M059J (cell line): ENCODE measurements at places on chromosomes 1 and 21. TPM values are rescaled to one million over a fixed set of nuclear protein-coding genes. Genes with fewer than 3 reads are reported as not detected.
A peak's percentile ranks its signal among the peaks of the same experiment; 100 is the strongest.

EDN2 gene
- not detected in 2 replicates for total RNA-seq

- peak; percentile 73 for DNase-seq
Observed at GRCh38 chr21:36422279-36423098, 37.3 kb downstream of the CHAF1B start.

DNA sequence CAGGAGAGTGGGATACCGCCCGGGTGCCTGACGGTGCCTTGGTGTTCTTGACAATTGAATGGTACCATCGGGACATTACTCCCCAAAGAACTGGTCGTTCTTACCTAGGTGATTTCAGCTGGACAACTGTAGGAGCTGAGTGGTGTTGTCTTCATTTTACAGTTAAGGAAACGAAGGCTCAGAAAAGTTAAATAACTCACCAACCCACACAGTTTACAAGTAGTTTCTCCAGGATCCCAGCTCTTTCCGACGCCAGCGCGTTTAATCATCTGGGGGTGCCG lies 1.6 kb downstream of the PIK3CD start:
- DNase-seq = no peak

LEPR gene
- 7.8 and 8.6 TPM in 2 replicates for total RNA-seq

- no peak for DNase-seq
Observed at GRCh38 chr1:190095596-190095995, 382.1 kb downstream of the BRINP3 start.

DPYD gene
- 37.9 and 51.8 TPM in 2 replicates for total RNA-seq

GRCh38 chr1:227732586-227733308 lies 2.4 kb downstream of the JMJD4 start:
- DNase-seq = no peak

HMCN1 gene
- 1.6 and 2.1 TPM in 2 replicates for total RNA-seq

OR2T4 gene
- total RNA-seq = not detected in 2 replicates

- DNase-seq = no peak
Observed at GRCh38 chr1:59605184-59605583, 209.6 kb upstream of the HOOK1 start.

ADAM30 gene
- total RNA-seq = not detected in 2 replicates

DNA sequence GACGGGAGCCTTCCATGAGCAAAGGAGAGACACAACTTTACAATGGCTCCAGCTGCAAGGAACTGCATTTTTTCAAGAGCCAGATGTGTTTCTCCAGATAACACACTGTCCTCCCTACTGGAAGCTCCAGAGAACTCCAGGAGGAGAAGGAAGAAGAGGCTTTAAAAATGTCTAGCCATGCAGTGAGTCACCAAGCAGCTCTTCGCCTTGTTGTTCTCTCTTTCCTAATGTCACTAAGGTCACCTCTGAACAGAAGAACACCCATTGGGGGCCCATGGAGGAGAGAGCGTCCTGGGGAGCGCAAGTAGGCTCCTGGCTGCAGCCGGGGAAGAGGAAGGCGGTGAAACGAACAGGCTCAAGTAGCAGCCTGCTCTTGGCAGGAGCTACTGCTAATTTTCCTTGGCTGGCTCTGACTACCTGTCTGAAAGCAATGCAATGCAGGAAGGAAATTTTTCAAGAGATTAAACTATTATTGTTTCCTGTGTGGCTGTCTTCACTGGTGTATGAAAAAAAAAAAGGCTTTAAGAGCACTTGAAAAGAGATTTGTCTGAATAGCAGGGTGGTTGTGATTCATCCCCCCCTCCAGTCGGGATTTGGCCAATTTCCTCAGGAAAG lies 321.9 kb downstream of the SETD4 start:
- peak; percentile 82 for DNase-seq

GRCh38 chr1:9269078-9269501 lies 23.6 kb upstream of the SPSB1 start:
- no peak for DNase-seq

GRCh38 chr1:115086176-115086830 lies 3.0 kb downstream of the TSPAN2 start:
- no peak for DNase-seq

MSH4 gene
- not detected in 2 replicates for total RNA-seq

GRCh38 chr1:17919525-17920439 lies 164.6 kb downstream of the ACTL8 start:
- DNase-seq = peak; percentile 47

DNA sequence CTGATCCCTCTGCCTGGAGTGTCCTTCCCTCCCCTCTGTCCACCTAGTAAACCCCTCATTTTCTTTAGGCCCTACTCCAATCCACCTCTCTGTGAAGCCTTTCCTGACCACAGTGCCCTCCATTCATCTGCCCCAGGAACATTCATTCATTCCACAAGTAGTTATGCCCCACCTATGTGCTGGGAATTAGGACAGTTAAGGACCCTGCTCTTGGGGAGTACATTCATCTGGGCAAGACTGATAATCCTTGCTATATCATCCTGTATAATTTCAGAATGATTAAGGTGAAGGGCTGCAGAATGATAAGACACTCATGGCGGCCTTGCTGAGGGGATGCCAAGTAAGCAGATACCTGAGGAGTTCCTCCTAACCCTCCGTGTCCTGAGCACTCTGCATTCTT lies 10.3 kb upstream of the FAM20B start:
- DNase-seq = no peak

DNA sequence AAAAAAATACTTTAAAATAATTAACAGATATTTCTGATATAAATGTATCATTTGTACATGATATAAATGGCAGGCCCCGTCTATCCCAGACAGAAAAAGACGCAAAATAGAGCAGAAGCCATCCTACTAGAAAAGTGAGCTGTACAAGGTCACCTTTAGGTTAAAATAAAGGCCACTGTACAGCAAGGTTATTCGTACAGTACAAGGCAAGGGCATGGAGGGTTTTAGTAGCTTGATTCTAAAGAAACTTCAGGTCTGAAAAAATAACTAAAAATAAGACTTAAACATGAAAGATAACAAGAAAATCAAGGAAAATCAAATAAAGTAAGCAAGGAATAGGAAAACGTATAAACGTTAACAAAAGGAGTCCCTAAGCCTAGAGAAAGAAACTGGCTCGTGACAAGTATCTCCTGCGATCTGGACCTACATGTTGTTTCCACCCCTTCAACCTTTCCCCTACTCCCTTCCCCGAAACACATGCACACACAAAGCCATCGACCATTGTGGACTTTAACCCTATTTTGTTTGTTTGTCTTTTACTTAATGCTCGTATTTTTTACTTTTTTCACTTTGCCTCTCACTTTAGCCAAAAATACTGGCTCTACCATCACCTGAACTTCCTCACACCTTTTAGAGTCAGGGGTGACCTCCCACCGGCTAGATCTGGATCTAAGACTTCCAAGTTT lies 26.5 kb upstream of the SLC30A10 start:
- no peak for DNase-seq

DNA sequence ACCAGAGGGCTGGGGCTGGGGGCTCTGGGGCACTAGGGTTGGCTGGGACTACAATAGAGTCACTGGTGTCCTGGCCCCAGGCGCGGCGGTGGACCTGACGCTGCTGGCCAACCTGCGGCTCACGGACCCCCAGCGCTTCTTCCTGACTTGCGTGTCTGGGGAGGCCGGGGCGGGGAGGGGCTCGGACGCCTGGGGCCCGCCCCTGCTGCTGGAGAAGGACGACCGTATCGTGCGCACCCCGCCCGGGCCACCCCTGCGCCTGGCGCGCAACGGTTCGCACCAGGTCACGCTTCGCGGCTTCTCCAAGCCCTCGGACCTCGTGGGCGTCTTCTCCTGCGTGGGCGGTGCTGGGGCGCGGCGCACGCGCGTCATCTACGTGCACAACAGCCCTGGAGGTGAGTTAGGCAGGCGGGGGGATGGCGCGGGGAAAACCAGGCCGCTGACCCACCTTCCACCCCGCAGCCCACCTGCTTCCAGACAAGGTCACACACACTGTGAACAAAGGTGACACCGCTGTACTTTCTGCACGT lies 4.1 kb downstream of the TIE1 start:
- DNase-seq = no peak

DNA sequence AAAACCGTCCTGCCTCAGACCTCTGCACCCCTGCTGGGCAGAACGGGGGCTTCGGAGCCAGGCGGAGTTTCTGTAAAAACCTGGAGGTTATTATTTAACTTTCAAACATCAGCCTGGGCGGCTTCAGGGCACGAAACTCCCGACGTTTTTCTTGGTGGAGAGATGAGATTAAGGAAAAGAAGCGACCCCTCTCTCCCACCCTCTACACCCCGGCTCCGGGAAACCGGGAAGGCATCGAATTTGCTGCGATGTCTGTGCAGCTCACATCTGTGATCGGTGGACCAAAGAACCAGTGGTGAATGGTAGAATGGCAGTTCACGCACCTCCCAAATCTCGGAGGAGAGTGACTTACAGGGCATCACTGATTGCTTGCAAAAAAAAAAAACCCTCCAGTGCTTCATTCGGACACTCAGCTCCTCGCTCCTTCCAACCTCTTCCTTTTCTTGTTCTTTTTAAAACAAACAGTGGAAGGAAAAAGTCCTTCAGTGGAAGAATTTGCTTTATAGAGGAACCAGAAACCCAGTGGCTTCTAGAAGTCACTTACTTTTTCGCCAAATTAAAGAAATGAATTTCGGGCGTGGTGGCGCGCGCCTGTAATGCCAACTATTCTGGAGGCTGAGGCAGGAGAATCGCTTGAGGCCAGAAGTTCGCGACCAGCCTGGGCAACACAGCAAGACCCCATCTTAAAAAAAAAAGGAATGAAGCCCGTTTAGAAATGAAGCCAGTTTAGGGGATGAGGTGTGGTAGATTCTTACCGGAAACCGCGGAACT lies 884 bp downstream of the PHACTR4 start:
- DNase-seq = peak; percentile 55

DNA sequence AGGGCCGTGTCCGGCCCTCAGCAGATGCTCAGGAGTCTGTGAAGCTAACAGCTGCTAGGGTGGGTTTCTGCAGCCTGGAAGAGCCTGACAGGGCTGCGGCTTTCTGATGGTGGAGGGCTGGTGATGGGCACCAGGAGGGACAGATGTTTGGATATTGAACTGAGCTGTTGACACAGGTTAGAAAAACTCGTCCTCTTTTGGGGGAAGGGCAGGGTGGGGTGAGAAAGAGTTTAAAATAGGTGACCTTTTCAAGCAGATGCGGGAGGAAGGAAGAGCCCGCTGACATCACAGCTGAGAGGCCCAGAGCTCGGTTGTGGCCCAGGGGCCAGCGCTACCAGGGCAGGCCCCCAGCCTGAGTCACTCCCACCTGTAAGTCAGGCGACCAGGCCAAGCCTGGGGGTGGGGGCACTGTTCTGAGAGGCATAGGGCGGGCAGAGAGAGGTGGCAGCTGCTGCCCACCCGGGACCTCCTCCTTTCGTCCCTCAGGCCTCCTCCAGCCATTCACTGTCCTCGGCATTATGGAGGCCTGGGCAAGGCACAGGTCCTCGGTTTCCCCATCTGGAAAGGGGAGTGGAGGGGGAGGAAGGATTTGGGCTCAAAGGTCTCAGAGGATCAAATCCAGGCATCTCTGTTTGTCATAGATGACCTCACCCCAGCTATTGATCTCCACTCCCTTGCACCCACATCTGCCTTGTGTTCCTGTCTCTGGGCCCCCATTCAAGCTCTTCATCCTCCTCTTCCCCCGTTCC lies 32.3 kb upstream of the ID3 start:
- no peak for DNase-seq

DNA sequence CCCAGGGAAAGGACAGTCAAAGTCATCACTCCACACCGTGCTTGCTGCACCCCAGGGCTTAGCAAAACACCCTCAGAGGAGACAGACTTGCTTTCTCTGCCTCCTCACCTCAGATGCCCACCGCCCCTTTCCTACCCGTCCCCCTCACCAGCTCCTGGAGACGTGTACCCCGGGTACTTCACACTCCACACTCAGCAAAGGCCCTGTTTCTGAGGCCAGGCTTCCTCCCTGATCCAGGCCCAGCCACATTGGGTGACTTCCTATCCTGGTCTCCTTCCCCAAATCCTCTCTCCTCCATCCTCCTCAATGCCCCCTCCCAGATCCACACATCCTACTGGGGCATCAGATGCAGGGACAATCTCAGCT lies 116.7 kb downstream of the DMRTB1 start:
- DNase-seq = no peak

DNA sequence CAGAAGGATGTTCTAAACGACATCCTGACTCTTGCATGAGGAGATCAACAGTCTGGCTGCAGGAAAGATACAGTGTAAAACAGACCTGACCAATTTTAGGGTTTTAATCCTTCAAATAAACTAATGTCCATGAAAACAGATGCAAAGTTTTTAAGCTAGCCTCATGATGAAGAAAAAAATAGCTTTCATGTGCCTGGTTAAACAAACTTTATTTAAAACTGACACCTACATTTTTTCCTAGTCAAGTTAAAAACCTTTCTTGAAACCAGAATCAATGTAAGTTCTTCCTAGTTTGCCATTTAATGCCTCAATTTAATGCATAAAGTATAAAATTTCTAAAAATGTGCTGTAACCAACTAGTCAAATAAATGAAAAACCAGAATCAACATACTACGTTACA lies 2.9 kb downstream of the WDR26 start:
- DNase-seq = no peak

DNA sequence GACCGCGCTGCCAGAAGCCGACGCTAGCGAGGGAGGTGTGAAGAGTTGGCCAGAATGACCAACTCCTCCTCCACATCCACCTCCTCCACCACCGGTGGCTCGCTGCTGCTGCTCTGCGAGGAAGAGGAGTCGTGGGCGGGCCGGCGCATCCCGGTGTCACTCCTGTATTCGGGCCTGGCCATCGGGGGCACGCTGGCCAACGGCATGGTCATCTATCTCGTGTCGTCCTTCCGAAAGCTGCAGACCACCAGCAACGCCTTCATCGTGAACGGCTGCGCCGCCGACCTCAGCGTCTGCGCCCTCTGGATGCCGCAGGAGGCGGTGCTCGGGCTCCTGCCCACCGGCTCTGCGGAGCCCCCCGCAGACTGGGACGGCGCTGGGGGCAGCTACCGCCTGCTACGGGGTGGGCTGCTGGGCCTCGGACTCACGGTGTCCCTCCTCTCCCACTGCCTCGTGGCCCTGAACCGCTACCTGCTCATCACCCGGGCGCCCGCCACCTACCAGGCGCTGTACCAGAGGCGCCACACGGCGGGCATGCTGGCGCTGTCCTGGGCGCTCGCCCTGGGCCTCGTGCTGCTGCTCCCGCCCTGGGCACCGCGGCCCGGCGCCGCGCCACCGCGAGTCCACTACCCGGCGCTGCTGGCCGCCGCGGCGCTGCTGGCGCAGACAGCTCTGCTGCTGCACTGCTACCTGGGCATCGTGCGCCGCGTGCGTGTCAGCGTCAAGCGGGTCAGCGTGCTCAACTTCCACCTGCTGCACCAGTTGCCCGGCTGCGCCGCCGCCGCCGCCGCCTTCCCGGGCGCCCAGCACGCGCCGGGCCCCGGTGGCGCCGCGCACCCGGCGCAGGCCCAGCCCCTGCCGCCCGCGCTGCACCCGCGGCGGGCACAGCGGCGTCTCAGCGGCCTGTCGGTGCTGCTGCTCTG lies 1.2 kb downstream of the GPR88 start:
- DNase-seq = peak; percentile 35

DNASE2B gene
- not detected in 2 replicates for total RNA-seq

DNA sequence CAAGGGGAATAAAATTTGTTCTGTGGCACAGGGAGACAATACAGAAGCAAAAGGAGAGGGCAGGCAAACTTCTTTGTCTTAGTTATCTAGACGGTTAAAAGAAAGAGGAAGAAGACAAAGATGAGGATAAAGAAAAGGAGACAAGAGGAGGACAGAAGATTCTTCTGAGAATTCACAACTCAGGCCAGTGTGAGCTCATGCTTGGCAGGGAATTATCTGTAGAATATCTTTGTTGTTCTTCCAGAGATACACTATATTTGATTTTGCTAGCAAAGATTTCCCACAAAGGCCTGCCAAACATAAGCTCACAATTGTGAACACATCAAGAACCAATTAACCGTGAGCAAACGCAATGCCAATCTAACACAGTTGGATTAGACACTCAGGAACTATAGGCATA lies 21.4 kb downstream of the SLC16A1 start:
- DNase-seq = no peak

CYP4A22 gene
- not detected in 2 replicates for total RNA-seq

- no peak for DNase-seq
Observed at GRCh38 chr1:145958734-145959133, 917 bp upstream of the LIX1L start.

FMO4 gene
- 9.9 and 10.2 TPM in 2 replicates for total RNA-seq
